ENCODE measurements at places on chromosomes 7 and 10. TPM values are rescaled to one million over a fixed set of nuclear protein-coding genes. Genes with fewer than 3 reads are reported as not detected.

The C10orf67 gene
- total RNA-seq: not detected

The C10orf105 gene
- 0.12 TPM for total RNA-seq

The INMT gene
- total RNA-seq: 567 TPM

The PAX4 gene
- total RNA-seq: not detected

The VAX1 gene
- total RNA-seq: not detected

The FXYD4 gene
- not detected for total RNA-seq

The SPDYE1 gene
- total RNA-seq: not detected

The SLC16A9 gene
- 1.8 TPM for total RNA-seq

The FAM237B gene
- not detected for total RNA-seq

The CYP2C9 gene
- not detected for total RNA-seq

The HOXA9 gene
- total RNA-seq: 4.0 TPM

The CALML3 gene
- total RNA-seq: not detected
